ENCODE measurements at places on chromosomes 6 and 20.
A peak's percentile ranks its signal among the peaks of the same experiment; 100 is the strongest.

DNA sequence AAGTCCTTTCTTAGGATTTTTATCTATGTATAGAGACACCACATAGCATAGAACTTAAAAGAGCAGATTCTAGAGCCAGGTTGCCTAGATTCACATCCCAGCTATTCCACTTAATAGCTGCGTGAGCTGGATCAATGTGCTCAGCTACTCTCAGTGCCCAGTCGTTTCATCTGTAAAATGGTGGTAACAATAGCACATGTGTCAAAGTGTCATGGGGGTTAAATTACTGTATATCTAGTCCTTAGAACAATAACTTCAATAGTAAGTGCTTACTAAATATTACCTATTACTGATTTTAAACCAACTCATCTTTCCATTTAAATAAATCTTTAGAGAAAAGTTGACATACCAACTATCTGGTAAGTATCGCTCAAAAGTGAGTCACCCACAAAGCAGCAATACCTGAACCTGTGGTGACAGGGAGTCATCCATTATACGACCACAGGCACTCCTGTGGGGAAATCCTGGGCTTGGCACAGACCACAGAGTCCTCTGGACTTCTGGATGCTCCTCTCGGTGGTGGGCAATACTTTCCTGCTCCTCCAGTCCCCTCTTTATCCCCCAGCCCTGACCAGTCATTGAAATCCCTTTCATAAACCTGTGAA, 154.8 kb downstream of the PDSS2 start:
- DNase-seq = no peak

DNA sequence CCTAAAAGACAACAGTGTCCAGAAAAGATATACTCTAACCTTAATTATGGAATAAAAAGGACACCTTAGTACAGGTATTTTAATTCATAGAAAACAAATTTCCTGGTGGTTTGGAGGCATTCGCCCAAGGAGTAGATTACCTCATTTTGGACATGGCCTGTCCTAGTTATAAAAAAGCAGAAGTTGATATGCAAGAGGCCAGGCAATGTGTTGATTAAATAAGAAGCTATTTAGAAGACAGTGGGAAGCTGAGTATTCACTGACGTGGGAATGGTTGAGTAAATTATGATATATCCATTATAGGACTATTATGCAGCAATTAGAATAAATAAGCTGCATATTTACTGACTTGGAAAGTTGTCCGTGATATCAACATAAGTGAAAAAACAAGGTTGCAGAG, 314.9 kb downstream of the ALDH8A1 start:
- DNase-seq = no peak

GRCh38 chr6:18161431-18161830, 6.2 kb downstream of the KDM1B start:
- DNase-seq = no peak

DNA sequence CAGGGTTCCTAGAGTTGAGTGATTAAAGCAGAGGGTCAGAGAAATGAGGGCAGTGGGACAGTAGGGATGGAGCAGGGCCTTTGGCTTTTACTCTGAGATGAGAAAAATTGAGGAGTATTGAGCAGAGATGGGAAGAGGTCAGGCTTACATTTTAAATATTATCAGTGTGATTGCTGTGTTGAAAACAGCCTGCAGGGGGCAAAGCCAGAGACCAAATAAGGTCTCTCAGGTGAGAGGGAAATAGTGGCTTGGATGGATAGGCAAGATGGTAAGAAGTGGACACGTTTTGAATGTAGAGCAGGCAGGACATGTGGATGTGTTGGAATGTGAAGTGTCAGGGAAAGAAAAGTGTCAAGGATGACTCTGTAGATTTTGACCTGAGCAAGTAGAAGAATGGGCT, 105.0 kb upstream of the MAP3K7 start:
- DNase-seq = no peak

DNA sequence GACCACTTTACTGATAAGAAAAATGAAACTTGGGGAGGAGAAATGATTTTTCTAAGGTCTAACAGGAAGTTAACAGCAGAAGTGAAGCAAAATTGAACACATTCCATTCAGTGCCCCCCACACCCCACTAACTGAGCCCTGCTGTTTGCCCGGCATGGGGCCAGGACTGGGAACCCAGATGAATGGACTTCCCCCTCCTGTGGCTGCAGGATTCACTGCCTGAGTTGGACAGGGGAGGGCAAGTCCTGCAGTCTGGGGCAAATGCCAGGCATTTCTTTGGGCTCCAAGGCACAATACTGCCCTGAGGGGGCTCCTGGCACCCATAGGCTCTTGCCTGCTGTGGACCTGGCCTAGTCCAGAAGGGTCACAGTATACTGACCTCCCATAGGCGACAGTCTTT, 28.3 kb downstream of the FYN start:
- no peak for DNase-seq

DNA sequence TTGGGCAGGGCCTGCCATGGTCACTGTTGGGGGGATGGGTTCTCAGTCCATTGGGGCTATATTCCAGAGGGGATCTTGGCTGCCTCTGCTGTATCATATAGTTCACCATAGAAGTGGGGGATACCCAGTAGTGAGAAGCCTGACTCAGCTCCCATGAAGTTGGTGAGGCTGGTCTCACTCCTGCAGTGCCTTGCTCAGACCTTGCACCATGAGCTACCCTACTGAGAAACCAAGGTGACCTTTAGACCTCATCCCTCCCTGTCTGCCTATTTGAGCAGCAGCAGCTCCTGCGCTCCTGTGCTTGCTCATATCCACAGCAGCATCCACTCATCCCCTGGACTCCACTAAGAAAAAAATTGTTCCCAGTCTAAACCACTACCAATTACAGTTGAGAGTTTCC, 56.0 kb upstream of the HEY2 start:
- no peak for DNase-seq

DNA sequence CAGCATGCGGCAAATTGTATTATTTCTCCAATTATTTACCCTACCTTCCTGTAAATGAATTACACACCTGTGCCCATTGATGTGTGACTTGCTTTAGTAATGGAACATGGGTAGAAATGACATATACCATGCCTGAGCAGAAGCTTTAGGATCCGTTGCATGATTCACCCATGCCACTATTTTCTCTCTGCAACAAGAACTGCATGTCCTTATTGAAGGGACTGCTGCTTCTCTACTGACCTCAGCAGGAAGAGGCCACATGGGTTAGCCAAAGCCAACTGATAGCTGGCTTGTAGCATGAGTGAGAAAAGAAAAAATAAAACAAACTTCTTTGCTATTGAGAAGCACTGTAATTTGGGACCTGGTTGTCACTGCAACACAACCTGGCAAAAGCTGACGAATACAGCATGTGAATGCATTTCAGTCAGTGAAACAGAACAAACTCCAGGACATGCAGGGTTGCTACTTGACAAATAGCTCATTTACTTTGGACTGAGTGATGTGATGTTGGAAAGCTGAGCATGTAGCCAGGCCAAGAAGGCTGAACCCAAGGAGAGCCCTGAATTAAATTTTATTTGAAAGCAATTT, 99.2 kb downstream of the BCAS1 start:
- no peak for DNase-seq

DNA sequence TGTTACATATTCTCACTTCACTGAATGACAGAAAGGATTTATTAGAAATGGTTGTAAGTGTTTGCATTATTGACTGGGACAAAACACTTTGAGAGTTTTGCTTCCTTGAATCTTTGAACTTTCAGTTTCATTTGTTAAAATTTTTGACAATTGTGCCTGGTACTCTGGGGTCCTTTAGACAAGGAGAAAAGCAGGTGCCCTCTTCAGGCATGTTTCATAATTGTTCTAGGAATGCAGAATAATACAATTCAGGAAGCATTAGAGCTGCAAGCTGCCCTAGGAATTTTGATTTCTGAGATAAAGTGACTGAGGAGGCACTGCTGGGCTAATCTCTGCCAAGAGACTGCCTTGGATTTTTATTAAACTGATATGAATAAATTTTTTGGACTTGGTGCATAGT, 49.7 kb downstream of the TOP1 start:
- no peak for DNase-seq

DNA sequence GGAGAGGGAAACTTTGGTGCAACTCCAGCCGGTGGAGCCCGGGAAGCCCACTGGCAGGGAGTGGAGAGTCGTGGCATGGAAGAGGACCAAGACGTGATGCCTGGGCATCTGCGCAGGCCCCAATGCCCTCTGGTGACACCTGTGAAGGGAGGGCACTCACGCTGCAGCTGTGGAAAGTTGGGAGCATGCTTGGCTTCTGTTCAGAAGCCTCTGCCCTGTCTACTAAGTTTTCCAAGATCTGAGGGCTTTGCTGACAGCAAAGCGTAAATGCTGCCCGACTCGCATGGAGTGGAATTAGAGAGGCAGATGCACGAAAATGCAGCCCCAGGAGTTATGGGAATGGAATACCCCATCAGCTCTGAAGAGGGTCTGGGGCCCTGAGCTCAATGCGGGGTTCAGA, 75.7 kb downstream of the SYNDIG1 start:
- no peak for DNase-seq

DNA sequence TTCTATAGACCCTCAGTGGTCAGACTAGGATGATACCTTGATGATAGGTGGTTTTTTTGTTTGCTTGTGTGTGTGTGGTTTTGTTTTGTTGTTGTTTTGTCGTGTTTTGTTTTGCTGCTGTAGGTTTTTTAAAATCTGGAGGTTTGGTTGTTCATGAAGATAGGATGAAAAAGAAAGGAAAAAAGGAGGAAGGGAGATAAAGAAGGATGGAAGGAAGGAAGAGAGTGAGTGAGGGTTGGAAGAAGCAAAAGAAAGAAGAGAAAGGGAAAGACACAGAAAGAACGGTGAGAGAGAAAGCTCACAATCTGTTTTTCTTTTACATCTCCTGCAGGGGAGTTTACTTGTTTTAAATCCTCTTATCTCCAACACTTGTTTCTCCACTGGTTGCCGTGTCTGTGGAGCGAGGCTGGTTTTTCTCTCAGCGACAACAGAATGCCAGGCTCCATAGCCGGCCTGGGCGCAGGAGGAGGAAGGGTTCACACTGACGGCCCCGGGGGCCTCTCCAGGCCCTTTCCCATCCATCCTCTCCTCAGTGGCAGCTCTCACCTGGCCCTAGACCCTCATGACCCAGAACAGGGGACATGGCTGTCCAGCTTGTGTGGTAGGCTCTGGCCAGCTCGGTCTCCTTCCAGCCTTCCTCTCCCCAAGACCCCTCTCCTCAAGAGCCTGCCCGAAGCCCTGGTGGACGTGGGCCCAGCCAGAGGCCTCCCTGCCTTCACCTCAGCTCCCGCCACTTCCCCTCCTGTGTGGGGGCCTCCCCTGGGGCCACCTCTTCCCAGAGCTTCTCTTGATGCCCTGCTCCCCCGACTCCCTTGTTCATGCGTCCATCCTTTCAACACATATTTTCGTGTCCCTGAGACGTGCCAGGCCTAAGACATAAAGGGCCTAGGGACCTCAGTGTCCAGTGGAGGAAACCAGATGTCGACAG, 168.4 kb downstream of the VEGFA start:
- no peak for DNase-seq

GRCh38 chr6:17907406-17908229, 79.8 kb downstream of the KIF13A start:
- no peak for DNase-seq

DNA sequence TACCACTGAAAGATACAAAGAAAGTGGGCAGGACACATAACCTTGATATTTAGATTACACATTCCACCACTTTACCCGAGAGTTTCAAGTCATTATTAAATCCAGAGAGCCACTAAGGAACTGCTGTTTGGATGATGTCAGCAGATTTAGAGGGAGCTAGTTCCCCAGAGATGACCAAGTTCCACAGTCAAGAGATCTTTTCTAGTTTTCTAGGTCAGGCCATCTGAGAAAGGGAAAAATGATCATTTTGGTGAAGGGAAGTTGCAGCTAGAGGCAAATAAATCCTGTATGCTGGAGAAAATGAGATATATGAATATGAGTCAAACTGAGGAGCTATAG, 147.8 kb downstream of the HS3ST5 start:
- no peak for DNase-seq

DNA sequence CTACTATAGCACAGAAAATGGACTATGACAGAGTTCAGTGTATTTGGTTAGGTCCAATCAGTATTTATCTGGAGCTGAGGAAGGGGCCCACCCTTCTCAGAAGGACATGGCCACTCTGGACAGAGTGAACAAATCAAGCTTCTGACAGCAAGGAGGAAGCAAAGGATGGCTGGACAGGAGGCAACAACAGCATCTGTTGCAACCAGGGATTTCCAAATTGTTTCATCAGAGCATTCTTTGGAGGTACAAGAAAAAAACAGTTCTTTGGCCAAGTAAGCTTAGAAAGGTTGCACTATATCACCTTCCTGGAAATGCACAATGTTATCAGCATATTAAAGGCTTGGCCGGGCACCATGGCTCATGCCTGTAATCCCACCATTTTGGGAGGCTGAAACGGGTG, 118.7 kb upstream of the SLC22A16 start:
- no peak for DNase-seq

DNA sequence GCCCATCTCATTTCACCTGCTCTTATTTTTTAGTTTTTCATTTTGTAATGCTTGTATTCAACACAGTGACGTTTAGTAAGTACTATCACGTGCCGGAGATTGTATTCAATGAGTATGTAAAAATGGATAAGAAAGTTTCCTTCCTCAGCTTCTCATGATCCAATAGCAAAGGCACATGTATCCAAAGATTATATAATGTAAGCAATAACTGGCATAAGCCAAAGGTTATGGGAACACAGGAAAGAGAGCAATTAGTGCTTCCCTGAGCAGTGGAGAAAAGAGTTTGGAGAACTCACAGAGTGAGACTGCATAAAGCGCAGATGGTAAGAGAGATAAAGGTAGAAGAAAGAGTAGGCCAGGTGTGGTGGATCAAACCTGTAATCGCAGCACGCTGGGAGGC, 21.8 kb upstream of the LTV1 start:
- no peak for DNase-seq

DNA sequence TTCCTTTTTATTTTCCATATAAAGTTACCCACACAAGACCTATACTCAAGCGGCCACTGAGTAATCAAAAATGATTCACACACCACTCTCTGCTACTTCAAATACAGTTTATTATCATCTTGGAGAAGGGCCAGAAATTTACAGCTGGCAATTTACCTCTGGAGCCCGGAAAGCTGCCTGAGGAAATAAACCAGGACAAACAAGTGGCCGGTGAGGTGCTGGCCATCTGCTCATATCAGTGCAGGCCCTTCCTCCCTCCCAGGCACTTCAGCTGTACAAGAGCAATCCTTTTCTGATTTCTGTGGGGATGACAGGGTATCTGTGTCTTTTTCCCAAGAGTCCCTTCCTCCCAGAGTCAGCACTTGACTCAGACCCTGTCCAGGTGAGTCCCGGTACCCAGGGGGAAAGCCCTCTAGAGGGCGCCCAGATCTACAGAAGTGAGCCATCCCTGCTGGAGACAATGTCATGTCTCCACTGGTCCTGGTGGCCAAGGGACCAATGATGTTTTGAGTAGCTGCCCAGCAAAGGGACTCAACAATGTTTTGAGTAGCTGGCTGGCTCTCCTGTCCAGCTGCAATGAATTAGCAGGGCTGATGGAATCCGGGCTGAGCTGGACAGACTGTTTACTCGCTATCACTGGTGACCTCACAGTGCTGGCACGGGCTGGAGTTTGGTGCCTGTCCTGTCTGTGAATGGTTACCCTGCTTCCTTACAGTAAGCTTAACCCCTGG, 23.6 kb downstream of the LRP11 start:
- peak; percentile 84 for DNase-seq

DNA sequence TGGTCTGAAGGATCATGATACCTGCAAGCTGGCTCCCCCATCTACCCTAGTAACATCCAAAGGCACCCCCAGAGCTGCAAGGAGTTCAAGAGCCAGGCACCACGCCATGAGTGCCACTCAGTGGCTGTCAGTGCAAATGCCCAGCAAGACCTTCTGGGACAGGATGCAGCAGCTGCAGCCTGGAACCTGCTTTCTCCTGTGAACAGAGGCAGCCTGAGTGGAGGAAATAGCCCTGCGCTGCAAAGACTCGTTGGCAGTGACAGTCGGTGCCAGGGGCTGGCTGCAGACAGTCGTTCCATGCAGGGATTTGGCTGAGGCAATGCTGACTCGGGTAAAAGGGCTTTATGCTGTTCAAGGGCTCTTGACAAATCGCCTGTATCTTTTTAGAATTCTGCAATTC, 15.7 kb upstream of the SSTR4 start:
- DNase-seq = no peak

Data from H1 (cell line).